ENCODE measurements at places on chromosomes 6 and 20.

- DNase-seq, result no peak
These were observed 25.4 kb downstream of the ZNF311 start for GRCh38 chr6:28979679-28980078.

DNA sequence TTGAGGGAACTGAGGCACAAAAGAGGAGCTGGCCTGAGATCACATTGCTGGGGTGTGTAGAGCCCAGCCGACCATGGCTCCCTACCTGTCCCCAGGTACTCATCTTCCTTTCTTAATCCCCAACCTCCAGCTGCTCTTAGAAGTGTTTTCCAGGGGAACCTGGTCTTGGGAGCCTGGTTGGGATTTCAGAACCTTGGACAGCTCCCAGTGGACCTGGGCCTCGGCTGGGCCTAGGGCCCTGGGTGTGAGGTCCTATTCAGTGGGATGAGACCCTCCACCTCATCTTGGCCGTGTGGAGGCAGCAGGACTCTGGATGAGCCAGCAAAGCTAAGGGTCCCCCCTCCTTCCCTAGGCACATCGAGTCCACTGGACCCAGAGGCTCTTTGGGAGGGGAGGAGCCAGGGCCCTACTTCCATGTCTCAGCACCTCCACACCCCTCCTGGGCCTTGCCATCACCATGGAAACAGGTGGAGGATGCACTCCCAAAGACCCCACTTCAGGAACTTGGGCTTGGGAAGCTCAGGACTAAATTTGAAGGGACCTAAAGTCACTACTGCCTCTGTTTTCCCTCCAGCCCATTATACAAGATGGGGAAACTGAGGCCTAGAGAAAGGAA, 38.5 kb downstream of the DLGAP4 start:
- no peak for DNase-seq

GRCh38 chr20:61682996-61683681, 382.5 kb downstream of the TAF4 start:
- no peak for DNase-seq

DNA sequence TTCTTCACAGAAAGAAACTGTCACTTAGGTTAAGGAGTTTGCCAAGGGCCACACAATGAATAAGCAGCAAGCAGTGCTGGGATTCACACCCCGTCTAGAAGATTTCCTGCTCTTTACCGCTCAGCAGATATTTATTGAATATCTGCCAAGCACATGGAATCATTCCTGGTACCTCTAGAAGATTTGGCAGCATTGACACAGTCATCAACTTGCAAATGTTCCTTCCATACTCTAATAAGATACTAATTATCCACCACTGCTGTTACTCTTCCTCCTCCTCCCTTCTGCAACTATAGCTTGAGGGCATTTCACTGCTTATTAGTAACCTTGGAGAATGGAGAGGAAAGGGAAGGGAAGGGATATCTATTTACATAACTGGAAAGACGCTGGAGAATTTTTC, 13.0 kb downstream of the MOXD1 start:
- DNase-seq, result no peak

DNA sequence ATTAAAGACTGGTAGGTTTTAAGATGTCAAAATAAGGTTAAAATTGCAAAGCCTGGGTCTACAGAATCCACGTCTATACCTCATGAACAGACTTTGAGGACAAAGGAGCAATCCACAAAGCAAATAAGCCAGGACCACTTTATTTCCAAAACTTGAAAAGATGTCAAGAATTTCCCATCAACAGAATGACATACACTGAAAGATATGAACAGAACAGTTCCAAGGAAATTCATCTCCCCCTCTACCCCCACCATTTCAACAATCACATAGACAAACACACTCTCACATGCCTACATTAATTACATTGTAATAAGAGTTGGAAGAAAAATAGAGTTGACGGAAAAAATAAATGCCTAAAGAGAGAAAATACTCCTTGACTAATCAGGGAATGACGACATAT, 45.2 kb upstream of the NHSL1 start:
- no peak for DNase-seq

DNA sequence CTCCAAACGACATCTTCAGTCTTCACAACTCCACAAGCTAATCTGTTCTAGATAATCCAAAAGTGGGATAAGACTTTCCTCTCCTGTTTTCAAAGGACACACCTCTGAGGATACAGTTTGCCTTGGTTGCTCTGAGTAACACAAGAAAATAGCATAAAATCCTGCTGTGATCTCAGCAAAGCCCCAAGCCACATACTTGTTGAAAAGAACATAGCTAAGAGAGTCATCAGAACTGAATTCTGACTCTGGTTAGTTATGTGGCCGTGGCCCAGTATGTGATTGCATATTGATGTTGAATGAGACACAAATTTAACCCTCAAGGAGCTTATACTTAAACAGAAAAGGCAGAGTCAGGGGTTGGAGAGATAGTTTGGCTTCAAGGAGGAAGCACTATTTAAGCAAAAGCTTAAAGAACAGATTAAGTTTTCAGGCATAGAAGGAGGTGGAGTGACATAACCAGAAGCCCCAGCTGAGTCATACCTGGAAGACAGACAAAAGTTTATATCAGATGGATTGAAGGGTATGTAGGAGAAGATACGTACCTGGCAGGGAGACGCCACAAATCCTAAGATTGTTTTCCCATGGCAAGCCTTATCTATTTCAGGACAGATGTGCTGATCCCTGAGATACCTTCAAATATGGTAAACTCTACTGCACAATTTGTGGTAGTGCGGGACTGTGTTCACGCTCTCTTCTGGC, 41.2 kb downstream of the OPN5 start:
- no peak for DNase-seq

DNA sequence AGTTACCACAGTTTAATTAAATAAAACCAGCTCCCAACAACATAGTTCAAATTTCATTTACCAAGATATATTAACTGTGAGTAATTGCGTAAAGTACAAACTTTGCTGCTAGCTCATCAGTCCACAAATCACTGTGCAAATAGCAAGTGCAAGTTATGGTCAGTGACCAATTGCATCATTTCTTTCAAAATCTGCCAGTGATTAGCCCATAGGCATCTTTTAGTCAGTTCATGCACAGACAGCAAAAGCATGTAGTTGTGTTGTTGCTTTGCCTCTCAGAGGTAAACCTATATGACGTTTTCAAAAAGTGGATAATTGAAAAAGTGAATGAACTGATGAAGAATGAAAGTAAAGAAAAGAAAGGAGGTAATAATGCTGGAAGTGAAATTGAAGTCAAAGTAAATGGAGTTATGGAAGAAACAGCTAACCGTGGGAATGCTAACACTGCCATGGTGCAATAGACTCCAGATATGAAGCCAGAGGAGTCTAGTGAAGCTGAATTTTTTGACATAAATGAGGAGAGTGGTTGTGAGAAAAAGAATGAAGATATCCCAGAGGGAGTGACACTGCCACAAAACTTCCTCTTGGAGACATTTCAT, 36.5 kb downstream of the ENPP1 start:
- DNase-seq, result no peak

DNA sequence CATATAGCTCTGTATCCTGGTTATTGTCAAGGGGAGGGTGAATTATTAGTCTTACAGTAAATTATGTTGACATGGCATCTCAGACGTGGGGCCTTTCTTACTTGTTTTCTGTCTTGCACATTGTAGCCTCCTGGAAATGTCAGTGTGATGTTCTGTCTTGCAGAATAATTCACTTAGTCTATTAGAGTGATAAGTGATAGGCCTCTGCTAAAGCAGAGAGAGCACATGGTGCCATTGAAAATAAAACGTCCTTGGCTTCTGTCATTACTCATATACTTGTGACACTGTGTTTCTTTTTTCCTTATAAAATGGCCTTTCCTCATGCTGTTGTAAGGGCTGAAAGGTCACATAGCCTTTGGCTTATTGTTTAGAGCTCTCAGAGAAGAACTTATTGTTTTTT, 531.0 kb downstream of the EPM2A start:
- no peak for DNase-seq

DNA sequence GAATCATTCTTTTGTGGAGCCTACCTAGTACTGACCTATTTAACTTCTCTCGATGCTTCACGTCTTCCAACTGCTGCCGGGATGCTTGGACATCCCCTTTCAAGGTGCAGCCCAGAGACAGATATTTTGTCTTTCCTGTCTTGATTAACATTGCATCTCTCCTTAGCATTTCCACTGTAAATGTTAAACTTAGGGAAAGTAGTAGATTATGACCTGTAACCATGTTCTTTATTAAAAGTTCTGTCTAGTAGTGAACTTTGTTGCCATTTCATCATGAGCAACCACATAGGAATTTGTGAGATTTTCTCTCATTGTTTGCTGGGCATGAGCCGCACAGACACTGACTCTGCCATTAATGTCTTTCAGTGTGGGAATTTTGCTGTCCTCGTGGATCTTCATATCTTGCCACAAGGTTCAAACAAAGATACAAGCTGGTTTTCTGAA, 117.9 kb downstream of the JAG1 start:
- DNase-seq, result peak; percentile 29

DNA sequence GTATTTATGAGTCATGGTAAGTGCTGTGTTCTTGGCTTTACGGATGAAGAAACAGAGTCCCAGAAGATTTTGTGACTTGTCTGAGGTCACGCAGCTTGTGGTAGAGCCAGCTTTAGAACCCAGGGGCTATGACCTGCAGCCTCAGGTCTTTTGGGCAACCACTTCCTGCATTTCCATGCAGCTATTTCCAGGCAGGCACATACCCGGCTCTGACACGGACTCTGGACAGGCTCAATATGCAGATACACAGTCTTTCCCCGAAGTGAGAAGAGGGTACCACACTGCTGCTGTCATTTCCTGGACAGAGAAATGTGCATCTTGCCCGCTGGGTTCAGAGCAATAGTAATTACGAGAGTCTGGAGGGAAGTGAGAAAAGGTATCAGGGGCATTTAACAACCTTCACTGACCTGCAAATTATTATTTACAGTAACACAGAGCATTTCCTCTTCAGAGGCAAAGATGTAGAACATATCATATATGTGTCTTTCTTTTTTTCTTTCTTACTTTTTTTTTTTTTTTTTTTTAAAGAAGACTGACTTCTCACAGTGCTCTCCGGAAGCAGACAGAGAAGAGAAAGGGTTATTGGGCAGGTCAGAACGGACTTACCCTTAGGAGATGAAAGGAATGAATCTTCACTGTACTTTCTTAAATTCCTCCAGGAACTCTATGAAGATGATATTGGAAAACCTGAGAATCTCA, 185.1 kb downstream of the CLIC5 start:
- DNase-seq, result no peak

DNA sequence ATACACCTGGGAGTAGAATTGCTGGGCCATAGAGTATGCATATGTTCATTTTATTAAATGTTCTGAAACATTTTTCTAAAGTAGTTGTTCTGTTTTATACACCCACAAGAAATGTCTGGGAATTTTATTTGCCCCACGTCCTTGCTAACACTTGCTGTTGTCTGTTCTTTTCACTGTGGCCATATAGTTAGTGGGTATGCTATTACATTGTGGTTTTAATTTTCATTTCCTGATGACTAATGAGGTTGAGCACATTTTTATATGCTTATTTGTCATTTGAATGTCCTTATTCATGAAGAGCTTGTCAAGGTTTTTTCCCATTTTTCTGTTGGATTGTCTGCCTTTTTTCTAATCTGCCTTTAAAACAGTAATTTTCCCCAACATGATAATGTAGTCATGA, 41.5 kb upstream of the TGM3 start:
- DNase-seq, result no peak

GRCh38 chr6:136411025-136411325, 121.3 kb upstream of the BCLAF1 start:
- DNase-seq, result no peak

GRCh38 chr6:26270486-26270861, 94.5 kb upstream of the BTN3A2 start:
- DNase-seq, result no peak

DNA sequence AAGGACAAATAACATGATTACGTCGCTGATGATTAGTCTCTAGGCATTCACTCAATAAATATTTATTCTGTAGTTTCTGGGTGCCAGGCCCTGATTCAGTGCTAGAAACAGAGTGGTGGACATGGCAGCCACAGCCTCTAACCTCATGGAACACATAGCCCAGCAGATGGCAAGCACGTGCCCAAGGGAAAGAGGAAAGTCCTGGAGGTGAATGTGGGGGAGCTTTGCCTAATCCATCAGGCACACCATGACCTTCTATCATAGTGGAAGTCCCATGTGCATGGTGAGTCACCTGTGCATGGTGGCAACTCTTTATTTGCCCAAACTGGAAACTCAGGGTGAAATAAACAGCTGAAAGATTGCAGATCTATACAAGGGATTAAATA, 143.0 kb upstream of the TNFAIP3 start:
- DNase-seq, result no peak

DNA sequence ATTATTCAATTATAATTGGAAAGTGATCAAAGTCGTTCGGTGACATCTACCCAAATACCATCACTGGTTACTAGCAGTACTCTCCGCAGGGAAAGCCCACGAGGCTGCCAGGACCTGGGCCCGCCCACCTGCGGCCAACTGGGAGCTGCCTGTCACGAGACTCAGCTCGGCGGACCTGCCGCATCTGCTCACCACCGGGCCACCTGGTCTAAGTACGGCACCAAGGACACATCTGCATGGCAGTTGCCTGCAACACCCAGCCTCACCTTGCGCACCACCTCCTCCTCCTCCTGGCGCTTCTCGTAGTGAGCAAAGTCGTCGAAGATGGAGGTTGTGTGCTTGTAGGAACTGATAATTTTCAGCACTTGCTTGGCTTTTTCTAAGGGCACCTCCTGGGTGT, 13.9 kb downstream of the YTHDF1 start:
- DNase-seq, result no peak

GRCh38 chr6:33840048-33840926, 36.5 kb upstream of the MLN start:
- no peak for DNase-seq

- no peak for DNase-seq
These were observed 28.1 kb downstream of the ALDH8A1 start for GRCh38 chr6:134921721-134922261.

GRCh38 chr20:17925141-17925939, 43.3 kb downstream of the SNX5 start:
- no peak for DNase-seq

DNA sequence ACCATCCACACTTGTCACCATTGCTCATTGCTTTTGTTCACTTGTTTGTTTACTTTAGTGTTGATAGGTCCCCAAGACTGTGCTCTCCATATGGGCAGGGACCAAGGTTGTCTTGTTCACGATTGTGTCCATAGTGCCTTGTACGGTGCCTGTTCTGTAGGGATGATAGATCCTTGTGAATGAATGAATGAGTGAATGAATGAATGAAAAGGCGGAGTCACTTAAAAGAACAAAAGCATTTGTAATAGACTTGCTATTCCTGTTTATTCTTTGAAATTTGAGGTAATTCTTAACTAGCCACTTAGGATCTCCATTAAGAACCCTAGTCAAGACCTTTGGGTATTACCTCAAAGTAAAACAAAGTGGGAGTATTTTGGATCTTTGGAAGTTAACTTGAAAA, 47.0 kb downstream of the UTRN start:
- DNase-seq, result no peak

- no peak for DNase-seq
These were observed 14.7 kb upstream of the SRC start for GRCh38 chr20:37331060-37331857.
